Mesothelial cell of epicardium (in vitro differentiated cells): ENCODE measurements at places on chromosomes 2 and 18. TPM values are rescaled to one million over a fixed set of nuclear protein-coding genes. Genes with fewer than 3 reads are reported as not detected.

PLGLB1 gene
- 8.4 to 9.3 TPM (median 8.8 TPM) in 3 replicates for total RNA-seq

HOXD4 gene
- 0.67 to 1.4 TPM (median 1.3 TPM) in 3 replicates for total RNA-seq

RIT2 gene
- 0.57 TPM in 1 of 3 replicates, not detected in the others for total RNA-seq

INHBB gene
- not detected in 3 replicates for total RNA-seq

CYP26B1 gene
- total RNA-seq = 1,290 to 1,322 TPM (median 1,292 TPM) in 3 replicates

NTSR2 gene
- not detected in 3 replicates for total RNA-seq

TIA1 gene
- total RNA-seq = 411 to 439 TPM (median 428 TPM) in 3 replicates

DNA sequence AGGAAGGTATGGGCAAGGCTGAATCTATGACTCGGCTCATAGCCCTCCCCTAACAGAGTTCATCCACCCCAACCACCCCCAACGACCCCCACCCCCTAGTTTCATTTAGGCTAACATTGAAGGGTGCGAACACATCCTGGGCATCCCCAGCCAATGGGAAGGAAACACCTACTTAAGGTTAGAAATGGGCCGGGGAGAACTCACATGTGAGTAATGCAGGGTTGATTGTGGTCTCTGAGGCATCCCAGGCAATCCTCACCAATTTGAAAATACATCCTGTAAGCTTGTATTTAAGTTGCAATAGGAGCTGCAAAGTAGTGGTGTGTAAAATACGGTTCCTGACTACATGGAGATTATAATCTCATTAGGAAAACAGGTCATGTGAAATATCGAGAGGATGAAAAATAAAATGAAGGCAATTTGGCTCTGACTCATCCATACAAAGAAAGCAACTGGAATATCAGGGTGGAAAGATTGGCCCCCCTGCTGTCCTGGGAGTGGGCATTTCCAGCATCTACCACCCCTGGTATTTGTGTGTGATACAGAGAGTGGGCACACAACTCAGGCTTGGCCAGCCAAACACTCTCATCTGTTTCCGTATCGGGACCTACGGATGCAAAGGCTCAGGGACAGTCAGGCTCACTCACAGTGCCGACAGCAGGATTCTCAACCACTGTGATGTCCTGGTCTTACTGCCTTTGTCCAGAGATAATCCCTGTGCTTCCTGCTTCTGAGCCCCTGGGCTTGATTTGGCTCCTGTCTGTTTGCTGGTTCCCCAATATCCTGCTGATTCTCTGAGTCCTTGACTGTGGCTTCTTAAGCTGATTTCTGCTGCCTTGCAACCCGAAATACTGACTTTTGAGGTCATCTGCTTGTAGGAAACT is 90.0 kb upstream of the NCKAP5 start:
- DNase-seq = no peak

DNA sequence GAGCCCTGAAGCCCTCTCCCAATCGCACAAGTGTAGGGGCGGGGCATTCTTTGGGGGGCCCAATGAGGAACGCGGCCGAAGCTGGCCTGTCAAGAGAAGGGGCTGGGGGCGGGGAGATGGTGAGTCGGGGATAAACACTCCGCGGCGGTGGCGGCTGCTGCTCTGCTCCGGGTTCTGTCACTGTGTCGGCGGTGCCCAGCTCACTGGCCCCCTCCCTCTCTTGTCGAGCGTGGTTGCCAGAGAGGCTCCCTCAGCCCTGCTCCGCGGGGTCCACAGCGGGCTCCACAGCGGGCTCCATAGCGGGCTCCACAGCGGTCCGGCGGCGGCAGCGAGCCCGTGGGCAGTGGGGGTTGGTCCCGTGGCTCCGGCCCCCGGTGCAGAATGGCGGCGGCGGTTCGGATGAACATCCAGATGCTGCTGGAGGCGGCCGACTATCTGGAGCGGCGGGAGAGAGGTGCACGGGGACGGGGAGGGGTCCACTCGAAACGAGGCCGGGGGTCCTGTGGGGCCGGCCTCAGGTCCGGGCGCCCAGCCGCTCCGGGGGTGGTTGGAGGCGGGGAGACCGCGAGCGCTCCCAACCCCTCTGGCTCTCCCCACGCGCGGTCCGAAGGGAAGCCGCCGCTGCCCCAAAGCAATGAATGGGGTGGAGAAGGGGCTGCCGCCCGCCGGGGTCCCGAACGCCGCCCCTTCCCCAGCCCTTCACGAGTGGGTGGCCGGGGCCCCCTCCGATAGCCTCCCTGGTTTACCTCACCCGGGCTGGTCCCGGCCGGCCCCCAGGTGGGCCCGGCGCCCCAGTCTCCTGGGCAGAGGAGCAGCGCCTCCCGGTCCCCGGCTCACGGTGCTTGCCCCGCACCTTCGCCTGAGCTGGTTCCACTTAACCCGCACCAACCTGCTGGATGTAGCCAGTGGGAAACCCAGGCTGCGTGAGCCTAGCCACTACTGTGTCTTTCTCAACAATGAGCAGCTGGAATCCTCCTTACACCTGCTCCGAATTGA is at the start of gene MXD1:
Gene MXD1 (plus strand): TSS at position 160 of the 996 bp plus-strand sequence. CDS start 222 bp downstream, at position 382.
- peak; percentile 21 for DNase-seq

- DNase-seq = no peak
These were observed 5.4 kb downstream of the ACTR3 start for GRCh38 chr2:113895301-113895700.

DNA sequence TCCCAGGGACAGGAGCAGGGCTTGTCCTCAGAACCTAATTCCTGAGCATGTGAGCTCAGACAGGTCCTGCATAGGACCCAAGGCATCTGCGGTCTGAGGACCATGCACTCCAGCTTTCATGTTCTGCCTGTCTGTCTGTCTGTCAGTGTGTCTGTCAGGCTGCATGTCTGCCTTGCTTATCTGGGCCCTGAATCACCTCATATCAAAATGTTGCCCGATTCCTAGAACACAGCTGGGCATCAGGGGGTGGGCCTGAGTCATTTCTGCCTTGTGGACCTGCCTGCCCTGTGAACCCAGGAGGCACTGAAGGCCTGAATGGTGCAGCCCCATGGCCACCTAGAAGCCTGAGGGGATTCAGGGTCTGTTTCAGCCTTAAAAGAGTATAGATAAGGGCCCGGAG is 22.1 kb downstream of the INHBB start:
- DNase-seq = no peak

GRCh38 chr2:62398356-62398755 is 107.6 kb downstream of the TMEM17 start:
- no peak for DNase-seq

DNA sequence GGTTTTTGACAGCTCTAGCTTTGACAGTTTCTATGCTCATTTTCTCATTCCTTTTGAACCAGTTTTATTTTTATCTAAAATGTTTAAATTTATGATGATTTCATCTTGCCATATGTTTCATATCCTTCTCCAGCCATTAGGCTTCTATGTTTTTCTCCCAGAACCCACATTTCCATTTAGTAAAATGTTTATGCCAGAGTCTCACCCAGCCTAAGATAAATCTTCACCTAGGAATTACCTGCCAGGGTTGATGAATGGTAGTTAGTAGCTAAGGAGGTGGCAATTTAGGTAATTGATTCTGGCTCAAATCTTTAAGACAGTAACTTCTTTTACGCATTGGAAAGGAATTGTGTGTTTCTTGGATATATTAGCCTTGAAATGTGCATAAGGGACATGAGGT is 83.6 kb downstream of the PRKRA start:
- DNase-seq = no peak

DNA sequence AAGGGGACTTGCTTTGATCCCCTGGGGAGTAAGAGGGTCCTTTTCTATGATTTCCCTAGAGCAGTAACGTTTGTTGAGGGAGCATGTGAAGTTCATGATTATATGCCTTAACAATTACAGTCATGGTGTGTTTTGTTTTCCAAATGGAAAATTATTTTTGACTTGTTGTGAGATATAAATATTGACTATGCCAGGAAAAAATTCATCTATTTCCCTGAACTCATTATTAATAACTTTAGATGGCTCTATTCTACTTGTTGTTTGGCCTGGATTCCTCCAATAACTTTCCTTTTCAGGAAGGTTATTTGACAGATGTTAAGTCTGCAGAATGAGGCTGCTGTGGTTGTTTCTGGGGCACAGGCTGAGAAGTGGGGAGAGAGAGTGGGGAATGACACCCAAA is 72.1 kb upstream of the LMAN1 start:
- DNase-seq = no peak

DNA sequence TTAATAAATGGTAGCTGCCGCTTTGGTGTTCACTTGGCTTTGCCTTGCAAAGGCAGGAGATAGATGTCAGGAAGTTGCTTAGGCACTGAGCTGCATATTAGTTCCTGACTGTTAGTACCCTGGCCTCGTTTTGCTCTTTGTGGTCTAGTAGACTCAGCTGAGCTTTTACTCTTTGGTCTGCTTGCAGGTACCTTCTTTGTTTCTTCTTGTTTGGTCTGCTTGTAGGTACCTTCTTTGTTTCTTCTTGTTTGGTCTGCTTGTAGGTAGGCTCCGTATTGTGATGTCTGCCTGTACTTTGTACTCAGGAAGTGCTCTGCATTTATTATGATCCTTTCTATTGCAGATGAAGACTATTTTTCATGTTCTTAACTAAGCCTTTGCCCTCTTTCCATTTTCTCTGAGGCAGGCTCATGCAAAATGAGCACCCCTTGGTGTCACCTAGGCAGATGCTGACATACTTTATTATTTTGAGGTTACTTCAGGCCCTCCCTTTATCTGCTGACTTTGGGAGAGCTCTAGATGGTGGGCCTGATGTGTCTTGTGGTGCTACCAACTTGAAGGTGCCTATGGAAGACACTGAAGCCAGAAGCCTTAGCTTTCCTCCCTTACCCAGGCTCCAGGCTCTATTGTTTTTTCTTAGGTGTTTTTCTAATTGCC is 6.0 kb downstream of the RPIA start:
- DNase-seq = no peak

GRCh38 chr2:68716604-68717304 is 17.9 kb upstream of the ARHGAP25 start:
- DNase-seq = no peak

DNA sequence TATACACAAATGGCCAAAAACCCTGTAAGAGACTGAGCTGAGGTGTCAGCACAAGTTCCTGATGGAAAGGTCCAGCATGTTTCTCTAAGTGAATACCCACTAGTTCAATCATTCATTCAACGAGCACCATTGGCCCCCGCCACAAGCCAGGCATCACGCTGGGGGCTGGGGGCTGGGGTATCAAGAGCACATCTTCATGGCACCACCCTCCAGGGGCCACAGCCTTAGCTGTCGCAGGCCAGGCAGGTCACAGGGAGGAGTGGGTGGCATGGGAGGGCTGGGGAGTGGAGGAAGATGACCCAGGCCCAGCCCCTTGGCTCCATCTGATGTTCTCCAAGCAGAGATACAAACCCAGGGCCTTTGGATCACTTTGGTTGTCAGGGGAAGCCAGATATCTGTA is 97.9 kb downstream of the ACKR3 start:
- no peak for DNase-seq

GRCh38 chr2:10880586-10881321 is 31.0 kb upstream of the KCNF1 start:
- DNase-seq = no peak

DNA sequence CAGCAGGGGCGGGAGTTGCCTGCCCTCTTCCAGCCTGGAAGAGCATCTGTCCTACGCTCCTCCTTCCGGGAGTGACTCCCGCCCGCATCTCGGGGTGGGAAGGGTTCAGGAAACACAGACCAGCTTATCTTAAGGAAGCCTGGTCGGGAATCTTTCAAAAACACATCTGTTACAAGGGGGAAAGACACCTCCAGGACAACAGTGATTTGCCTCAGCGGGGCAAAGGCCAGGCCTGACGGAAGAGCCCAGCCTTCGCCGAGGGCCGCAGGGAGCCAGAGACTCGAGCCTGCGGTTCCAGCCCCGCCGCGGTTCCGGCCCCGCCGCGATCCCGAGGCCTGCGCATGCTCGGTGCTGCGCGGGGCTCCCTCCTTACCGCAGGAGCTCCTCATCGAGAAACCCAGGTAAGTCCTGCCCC is 38.1 kb upstream of the TGIF1 start:
- no peak for DNase-seq

DNA sequence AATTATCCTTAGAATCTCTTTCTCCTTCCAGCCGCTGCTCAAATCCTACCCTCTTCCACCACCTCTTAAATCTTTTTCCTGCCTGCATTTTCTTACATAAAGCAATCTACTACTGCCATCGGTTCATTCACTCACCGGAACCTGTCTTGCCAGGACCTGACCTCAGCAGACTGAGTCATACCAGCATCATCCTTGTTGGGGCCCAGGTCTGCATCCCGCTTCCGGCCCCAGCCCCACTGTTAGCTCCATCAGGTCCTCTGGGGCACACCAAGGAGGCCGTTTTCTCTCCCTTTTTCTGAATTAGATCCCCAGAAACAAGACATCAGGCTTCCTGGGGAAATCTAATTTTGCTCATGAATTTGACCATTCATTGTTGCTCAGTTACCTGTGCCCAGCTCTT is 42.7 kb upstream of the TGFA start:
- DNase-seq = no peak

DNA sequence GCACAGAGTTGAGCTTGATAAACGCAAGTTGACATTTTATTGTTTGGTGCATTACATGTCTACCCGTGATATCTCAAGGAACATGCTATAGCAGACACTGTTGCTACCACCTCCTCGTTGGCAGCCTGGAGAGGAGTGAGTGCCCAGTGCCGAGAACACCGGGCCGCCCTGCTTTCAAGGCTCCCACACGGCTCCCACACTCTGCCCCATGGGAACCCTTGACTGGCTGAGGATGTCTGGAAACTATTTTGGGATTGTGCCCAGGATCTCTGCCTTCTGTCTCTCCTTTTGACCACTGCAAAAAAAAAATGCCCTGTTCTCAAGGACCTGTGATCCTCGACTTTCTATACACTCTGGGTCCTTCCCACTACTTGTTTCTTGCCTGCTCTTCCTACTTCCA is 21.1 kb downstream of the TET3 start:
- DNase-seq = no peak

- DNase-seq = no peak
These were observed 92.0 kb downstream of the POU3F3 start for GRCh38 chr2:104945866-104946265.

DNA sequence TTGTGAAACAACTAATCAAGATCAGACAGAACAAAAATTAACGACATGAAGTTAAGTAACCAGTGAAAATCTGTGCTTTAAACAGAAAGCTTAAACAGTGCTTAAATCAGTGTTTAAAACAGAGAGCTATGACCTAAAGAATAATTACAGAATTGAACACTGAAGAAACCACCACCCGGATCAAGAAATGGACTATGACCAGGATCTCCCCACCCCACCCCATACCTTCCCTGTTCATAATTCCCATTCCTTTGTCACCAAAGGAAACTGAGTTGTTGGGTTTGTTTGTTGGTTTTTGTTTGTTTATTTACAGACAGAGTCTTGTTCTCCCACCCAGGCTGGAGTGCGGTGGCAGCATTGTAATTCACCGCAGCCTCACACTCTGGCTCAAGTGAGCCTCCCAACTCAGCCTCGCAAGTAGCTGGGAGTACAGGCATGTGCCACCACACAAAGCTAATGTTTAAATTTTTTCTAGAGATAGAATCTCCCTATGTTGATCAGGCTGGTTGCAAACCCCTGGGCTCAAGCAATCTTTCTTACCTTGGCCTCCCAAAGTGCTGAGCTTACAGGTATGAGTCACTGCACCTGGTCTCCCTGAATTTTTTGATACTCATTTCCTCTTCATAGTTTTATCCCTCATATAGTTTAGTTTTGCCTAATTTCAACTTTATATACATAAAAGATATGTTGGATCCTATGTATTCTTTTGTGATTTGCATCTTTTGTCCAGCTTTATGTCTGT is 8.2 kb upstream of the ALPG start:
- DNase-seq = no peak

- no peak for DNase-seq
These were observed 8.2 kb upstream of the POTEE start for GRCh38 chr2:131201098-131201497.

- no peak for DNase-seq
These were observed 166.4 kb upstream of the MGAT5 start for GRCh38 chr2:134087371-134087921.

GRCh38 chr18:62109676-62110075 is 77.2 kb downstream of the PIGN start:
- no peak for DNase-seq

GRCh38 chr18:63831080-63831788 is 56.0 kb downstream of the SERPINB7 start:
- no peak for DNase-seq
